ENCODE measurements at places on chromosomes 1 and 21. TPM values are rescaled to one million over a fixed set of nuclear protein-coding genes. Genes with fewer than 3 reads are reported as not detected.

The OLIG2 gene
- polyA plus RNA-seq = not detected

The PAPPA2 gene
- polyA plus RNA-seq = 64.4 TPM

The AIM2 gene
- 0.20 TPM for polyA plus RNA-seq

The TFF1 gene
- not detected for polyA plus RNA-seq

The ADGRB2 gene
- polyA plus RNA-seq = 10.6 TPM

The KRTAP19-2 gene
- polyA plus RNA-seq = not detected

The NBPF20 gene
- 3.0 TPM for polyA plus RNA-seq

The EVI5 gene
- polyA plus RNA-seq = 18.6 TPM

The CD52 gene
- 5.3 TPM for polyA plus RNA-seq

The FOXO6 gene
- polyA plus RNA-seq = 1.2 TPM

The C1orf94 gene
- polyA plus RNA-seq = not detected

The ASH1L gene
- 39.7 TPM for polyA plus RNA-seq

- no peak for DNase-seq
These were observed 1.1 kb downstream of the CTPS1 start for GRCh38 chr1:40980453-40981121.

DNA sequence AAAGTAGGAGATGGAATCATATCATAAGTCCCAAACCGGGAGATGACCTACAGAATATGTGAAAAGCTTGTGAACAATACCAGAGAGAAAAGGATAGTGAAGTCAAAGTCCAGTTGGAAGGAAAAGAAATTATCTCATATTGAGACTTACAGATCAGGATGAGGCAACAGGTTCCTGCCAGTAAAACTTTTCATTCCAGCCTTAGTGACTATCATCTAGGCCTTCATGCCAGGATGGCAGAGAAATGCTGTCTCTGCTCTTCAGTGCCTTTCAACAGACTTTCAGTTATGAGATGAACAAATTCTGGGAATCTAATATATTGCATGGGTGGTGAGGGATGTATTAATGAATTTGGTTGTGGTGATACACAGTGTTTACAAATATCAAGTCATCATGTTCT lies 52.3 kb downstream of the NTMT2 start:
- no peak for DNase-seq

DNA sequence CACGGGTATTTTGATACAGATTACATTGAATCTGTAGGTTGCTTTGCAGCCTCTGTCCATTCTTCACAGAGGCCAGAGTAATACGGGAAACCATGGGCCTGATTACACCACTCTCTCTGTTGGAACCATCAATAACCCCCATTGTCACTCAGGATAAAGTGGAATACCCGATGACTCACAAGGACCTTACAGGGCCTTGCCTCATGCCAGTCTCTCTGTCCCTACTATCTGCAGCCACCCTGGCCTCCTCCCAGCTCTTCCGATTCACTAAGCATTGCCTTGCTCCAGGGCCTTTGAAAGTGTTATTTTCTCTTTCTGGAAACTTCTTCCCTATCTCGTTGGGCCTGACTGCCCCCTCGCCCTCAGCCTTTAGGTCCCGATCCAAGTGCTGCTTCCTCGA lies 61.7 kb downstream of the HMGB4 start:
- DNase-seq = no peak

DNA sequence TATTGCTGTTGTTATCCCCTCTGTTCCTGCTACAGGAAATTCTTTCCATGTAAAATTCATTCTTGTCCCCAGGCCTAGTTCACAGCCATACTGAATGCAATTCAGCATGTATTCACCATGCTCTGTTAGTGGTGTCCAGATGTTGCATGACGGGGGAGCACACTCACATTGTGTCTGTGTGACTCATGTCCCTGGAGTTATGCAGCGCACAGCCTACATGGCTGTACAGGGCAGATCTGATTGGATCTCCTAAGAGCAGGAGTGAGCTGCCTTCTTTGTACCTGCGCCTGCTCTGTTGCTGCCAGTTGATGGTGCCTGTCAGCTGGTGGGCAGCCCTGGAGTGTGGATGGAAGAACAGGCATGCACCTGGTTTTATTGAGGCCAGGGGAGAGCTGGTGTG lies 17.6 kb downstream of the HTR6 start:
- no peak for DNase-seq

- no peak for DNase-seq
These were observed 84.7 kb downstream of the LRRC53 start for GRCh38 chr1:74427681-74428080.

- DNase-seq = no peak
These were observed 1.7 kb downstream of the CC2D1B start for GRCh38 chr1:52364235-52364839.

- no peak for DNase-seq
These were observed 323.4 kb upstream of the VAMP3 start for GRCh38 chr1:7447736-7448135.

- DNase-seq = no peak
These were observed 8.4 kb downstream of the PDIK1L start for GRCh38 chr1:26119892-26120608.

DNA sequence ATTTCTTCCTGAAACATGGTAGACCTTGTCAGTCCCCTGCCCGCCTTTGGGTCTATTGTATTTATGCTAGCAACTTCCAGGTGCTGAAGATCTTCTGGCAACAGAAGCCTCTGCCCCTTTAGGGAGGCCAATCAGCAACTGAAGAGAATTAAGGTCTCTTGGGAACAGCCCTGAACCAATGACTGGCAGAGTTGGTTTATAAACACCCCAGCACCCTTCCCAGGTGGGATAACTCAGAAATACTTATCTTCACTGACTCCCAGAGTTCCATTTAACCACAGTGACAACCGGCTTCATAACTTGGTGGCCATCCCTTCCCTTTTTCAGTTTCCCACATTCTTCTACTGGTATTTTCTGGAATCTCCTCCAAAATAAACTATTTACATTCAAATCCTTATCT lies 27.2 kb upstream of the TMCO1 start:
- no peak for DNase-seq

- DNase-seq = no peak
These were observed 35.8 kb upstream of the C1orf105 start for GRCh38 chr1:172384656-172385055.

- DNase-seq = peak; percentile 53
These were observed 29.7 kb downstream of the SCCPDH start for GRCh38 chr1:246753670-246754535.

- no peak for DNase-seq
These were observed 5.8 kb upstream of the CRABP2 start for GRCh38 chr1:156711011-156711817.

DNA sequence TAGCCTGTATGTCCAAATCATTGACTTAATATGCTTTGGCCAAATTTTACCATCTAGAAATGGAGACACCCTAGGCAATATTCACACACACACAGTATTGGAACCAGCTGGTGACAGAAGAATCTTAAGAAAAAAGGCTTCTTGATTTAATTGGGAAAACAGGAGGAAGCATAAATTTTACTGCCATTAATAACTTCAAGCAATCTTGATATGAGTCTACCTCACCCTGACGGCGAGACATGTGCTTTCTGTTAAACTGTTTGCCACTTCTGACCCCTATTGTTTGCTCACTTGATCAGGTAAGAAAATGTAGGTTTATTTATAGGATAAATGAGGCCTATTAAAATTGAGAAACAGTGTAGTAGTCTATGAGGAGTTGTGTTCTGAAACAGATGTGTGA lies 73.2 kb downstream of the KIFAP3 start:
- no peak for DNase-seq

- no peak for DNase-seq
These were observed 4.7 kb upstream of the PCSK9 start for GRCh38 chr1:55034476-55035133.

DNA sequence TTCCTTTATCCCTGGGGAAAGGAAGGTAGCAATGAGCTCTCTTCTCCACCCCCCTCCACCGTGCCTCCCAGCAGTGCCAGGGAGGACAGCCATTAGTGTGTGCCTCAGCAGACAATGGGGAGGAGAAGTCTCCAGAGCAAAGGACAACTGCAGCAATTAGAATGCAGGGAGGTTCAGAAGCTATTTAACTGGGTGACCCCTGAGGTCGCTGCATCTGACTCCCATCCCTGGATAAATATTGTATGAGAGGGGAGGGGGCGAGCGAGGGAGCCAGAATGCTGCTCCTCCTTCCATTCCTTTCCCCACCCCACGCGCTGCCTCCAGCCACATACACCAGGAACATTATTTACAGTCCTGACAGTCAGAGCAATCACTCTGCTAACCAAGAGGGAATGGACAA lies 59.0 kb downstream of the ERI3 start:
- no peak for DNase-seq

DNA sequence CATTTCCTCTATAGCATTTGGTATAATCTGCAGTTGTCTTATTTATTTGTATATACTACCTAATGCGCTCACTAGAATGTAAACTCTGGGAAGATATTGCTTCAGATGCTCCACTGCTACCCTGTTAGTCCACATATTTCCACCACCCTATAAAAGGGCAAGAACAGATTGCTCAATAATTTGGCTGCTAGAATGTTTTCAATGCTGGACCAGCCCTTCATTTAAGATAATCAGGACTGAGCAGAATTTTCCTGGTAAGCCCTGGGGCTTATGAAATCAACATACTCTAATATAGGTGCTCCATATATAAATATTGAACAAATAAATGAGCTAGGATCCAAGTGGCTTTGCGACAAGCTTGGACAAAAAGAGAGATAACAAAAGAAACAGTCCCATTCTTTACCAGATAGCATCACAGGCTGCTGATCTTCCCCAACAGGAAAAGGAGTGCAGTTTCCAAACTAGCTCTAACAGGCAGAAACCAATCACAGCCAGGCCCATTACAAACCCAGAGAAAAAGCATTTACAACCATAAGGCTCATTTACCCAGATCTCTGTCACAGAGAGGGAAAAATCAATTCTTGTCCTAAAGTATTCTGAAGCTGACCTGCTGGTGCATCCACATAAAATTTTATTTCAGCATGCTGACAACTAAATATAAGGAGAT lies 8.3 kb downstream of the BCAR3 start:
- DNase-seq = no peak

- DNase-seq = no peak
These were observed 42.2 kb upstream of the RALGPS2 start for GRCh38 chr1:178682886-178683285.

GRCh38 chr1:162384601-162385279 lies 3.2 kb downstream of the C1orf226 start:
- DNase-seq = no peak

DNA sequence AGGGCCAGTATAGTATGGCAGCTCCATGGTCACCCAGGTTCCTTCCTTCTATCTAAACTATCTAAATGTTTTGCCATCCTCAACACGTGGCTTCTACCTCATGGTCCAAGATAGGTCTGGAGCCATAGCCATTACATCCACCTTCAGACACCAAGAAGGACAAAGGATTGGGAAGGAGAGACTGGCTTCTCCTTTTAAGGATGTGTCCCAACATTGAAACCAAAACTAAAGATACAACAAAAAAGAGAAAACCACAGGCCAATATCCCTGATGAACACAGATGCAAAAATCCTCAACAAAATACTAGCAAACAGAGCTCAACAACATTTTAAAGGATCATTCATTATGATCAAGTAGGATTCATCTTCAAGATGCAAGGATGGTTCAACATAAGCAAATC lies 24.8 kb downstream of the HSD11B1 start:
- no peak for DNase-seq

- no peak for DNase-seq
These were observed 318.1 kb downstream of the HHIPL2 start for GRCh38 chr1:222229672-222230312.

DNA sequence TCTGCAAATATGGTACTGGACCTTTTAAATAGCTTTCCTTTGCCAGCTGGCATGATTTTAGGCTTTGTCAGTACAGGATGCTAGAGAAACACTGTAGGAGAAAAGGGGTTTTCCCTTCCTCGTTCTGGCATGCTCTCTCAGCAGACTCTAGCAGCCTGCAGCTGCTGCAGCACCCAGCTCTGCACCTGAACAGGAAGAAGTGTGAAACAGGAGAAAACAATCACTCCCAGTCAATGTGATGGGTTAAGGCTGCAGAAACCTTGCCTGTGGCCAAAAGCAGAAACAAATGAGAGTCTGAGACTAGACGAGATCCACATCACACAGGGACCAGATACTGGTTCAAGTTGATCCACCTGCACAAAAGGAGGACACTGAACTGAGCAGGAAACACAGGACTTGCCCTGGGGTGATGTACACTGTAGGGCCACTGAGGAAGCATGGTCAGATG lies 21.2 kb downstream of the OVGP1 start:
- no peak for DNase-seq

DNA sequence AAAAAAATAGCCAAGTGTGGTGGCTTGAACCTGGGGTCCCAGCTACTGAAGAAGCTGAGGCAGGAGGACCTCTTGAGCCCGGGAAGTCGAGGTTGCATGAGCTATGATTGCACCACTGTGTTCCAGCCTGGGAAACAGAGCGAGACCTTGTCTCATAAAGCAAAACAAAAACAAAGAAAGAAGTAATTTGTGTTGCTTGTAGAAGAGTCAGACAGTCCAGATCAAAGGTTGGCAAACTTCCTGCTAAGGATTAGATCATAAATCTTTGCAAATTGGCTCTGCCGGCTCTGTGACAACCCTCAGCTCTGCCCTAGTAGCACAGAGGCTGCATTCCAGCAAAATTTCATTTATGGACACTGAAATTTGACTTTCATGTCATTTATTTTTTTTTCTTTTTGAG lies 19.0 kb upstream of the MFN2 start:
- DNase-seq = peak; percentile 64

DNA sequence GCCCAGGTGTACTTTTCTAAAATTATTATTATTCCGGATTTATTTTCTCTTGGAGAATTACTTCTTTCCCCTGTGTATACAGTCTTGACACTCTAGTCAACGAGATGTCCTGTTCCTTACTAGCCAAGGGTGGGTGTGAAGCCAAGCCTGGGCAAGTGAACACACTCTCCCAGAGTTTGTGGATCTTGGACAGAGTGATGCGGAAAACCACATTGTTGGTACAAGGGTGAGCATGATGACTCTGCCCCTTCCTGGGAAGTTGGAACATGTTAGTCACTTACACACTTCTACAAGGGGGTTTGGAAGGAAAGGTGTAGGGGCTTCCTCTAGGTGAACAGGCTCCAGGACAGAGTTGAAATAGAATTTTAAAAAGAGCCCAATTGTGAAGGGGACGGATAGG lies 20.0 kb upstream of the RD3 start:
- no peak for DNase-seq

All from right renal cortex interstitium (tissue), 3 donors.